ENCODE measurements at places on chromosomes 3 and 15.

DNA sequence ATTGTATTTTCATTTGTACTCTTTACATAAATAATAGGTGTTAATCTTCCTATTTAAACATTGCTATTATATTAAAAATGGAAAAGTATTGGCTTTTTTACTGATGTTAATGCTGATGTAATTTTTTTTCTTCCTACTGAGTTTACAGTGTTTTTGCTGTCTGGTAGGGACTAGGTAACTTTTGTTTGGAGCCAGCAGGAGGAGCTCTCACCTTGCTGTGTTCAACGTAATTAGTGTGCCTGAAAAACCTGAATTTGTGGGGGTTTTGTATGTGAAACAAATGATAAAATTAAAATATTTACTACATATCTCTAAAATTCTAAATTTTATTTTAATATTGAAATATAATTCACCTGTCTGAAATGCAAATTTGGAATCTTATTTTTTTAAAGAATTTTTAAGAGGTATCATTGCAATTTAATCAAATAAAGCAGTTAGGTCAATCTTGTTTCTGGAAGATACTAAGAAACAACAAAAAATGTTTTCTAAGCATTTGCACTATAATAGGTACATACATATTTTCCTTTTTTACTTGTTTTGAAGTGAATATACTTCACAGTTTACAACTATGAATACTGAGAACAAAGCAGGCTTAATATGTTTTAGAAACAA lies 48.8 kb downstream of the EPHA6 start:
- no peak for ATAC-seq

GRCh38 chr3:116930786-116931185 lies 221.2 kb downstream of the TUSC7 start:
- no peak for ATAC-seq

DNA sequence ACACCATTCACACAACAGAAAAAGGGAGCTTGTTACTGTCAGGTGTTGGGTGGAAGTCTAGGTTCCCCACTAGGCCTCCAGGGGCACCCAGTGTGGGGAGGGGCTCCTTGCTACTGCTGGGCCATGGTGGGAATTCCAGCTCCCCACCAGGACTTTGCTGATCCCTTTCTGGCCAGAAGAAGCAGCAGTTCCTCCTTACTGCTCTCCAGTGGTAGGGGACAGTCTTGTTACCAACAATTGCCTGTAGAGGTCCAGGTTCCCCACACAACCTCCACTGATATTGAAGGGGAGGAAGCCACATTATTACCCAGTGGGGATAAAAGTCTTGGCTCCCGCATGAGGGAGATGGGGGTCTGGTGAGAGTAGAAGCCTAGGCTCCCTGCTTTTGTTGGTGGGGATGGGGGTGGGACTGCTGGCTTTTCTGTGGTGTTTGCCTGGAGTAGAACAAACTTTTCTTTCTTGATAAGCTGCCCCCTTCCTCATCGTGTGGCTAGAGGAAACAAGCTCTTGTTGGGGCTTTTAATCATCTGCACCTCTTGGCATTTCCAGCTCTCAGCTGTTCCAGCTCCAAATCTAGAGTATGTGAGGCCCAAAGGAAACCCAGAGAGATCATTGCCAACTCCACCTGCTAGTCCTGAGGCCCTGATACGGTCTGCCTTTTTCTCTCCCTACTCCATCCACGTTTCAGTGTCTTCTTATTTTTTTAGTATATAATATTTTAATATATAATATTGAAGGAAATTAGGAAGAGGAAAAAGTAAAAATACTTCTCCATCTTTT lies 824.2 kb downstream of the AGBL1 start:
- ATAC-seq: no peak

DNA sequence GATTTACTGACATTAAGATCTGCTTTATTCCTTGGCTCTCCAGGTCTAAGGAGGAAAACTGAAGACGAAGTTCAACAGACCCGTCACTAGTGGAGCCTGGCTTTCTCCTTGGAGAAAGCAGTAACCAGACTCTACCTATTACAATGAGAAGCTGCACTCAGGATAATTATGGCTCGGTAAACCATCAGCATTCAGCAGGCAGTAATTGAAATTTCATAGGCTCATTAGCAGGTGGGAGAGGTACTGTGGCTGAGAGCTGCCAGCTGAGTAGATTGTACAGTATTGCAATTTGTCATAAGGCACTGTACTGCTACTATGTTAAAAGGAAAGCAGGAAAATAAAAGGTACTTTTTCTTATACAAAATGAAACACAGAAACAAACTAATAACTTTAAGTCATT lies 51.2 kb downstream of the CHAC1 start:
- no peak for ATAC-seq

DNA sequence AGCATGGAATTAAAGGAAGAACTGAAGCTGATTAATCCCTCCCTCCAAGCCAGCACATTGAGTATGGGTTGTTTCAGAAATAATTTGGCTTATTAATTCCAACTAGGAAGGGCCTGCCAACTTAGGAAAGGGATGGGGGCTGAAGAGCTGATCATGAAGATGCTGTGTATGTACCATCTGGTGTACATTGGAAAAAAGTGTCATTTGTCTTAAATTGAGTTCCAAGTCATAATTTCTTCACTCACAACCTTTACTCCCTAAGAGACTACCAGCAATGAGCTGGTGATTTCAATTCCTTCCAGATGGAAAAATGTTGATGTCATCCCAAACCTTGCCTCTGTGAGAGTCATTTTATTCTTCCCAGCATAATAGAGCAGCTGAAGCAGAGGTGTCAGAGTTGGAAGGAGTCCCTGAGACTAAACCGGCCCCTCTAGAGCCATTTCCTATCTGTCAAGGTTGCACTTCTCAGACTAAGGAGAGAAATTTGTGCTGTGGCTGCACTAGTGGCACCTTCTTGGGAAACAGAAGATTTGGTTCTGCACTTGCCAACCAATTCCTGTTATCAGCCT lies 79.4 kb downstream of the GTPBP8 start:
- no peak for ATAC-seq

- ATAC-seq: no peak
These were observed 135.9 kb downstream of the TFDP2 start for GRCh38 chr3:142013326-142013980.

- no peak for ATAC-seq
These were observed 544.2 kb downstream of the FOXP1 start for GRCh38 chr3:71039332-71039731.

- ATAC-seq: no peak
These were observed 14.9 kb downstream of the PLA2G4D start for GRCh38 chr15:42079401-42079908.

DNA sequence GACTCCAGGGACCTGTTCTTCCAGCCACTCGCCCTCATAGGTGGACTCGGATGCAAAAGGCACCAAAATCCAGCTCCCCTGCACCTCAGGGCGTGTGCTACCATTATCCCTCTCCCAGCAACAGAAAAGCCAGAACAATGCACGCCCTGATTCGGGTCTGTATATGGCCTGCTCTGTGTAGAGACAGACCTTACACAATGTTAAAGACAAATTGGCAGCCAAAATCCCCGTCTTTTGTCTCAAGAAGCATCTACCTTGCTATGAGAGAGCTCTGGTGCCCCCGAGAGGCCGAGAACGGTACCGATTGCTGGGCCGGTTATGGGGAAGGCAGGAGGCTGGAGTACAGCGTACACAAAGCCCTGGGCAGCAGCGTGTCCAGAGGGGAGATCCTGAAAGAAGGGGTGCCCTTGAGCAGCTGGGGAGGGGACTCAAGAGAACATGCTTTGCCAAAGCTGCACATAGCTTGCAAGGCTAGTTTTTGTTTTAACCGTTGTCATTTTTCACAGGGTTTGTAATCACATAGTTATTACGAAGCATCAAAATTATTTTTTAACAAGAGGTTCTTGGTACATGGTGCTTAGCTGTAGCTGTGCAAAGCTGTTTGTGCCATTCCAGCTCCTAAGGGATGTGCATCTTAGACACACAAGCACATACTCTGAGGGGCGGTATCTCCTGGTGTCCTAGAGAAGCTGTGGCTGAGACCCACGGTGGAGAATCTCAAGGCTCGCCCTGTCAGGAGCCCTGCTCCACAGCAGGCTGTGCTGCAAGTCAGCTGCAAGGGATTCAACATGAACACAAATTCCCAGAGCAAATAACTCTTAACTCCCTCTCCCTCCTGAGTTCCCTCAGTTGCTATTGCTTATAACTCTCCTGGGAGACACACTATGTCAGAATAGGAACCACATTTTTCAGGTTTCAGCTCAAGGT lies 461.5 kb upstream of the PPP2R3A start:
- peak; percentile 71 for ATAC-seq

DNA sequence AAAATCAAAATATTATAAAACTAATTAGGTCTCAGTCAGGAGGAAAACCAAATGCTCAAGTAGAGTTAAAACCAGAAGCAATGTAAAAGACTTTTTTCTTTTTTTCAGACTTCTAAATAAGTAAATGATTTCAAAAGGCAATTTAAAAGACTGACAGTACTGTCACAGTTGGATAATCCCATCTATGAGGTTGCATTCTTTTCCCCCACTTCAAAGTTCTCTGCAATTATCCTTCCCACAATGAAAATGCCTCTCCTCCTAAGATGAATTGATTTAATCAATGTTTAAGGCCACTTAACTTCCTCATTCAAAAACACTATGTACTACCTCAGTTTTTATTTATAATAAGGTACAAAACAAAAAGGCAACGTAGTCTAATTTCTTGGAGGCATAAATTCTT lies 8.1 kb downstream of the MRPL3 start:
- no peak for ATAC-seq

DNA sequence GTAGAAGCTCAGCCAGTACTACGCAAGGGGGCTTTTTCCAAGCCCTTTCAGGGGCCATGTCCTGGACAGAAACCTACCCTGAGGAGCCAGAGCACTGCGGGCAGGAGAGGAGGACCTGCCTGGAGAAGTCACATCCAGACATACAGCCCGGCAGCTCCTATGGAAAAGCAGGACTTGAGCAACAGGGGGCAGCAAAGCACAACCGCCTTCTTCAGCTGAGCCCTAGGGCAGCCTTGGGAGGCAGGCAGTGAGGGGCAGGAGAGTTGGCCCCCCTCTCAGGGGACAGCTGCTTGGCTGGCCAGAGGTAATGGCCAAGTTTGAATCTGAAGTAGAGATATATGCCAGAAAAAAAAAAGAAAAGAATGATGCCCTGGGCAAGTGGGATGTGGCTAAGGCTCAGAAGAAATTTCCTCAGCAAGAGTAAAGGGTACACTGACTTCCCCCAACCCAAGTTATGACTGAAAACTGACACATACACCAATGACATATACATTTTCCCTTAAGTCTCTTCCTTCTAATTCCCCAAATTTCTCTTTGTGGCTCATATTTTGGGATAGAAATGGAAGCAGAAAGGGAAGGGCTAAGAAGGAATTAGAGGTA lies 56.9 kb downstream of the CYP19A1 start:
- ATAC-seq: no peak

DNA sequence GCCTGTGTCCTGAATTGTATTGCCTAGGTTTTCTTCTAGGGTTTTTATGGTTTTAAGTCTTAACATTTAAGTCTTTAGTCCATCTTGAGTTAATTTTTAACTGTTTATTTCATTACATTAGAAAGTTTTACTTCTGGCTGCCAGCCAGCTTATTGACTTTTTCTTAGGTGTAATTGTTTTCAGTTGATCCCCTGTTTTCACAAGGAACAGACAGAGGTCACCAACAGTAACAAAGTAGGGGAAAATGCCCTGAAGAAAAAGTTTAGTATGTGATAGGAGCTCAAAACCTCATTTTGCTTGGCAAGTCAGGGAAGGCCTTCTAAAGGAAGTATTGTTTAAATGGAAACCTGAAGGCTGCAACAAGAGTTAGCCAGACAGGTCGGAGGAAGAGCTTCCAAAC lies 10.4 kb downstream of the WDR48 start:
- no peak for ATAC-seq

- no peak for ATAC-seq
These were observed 171.4 kb downstream of the THRB start for GRCh38 chr3:24323272-24323671.

DNA sequence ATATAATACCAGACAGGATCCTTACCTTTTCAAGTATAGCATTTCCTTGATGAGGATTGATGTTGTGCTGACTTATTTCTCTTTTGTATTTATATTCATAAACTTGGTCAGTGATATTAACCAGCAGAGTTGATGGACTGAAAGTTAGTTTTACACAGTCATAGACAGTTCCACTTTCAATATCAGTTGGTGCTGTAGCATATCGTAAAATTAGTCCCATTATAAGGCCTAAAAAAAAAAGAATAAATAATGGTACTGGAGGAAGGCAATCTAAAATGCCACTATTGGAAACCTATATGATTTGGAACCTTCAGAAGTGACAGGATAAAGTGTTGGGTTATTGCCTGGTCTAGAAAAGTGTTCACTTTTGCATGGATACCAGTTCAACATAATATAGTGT lies 16.3 kb downstream of the SLC9A9 start:
- ATAC-seq: peak; percentile 56

- peak; percentile 31 for ATAC-seq
These were observed 146.1 kb upstream of the CTNNB1 start for GRCh38 chr3:41053220-41053619.

DNA sequence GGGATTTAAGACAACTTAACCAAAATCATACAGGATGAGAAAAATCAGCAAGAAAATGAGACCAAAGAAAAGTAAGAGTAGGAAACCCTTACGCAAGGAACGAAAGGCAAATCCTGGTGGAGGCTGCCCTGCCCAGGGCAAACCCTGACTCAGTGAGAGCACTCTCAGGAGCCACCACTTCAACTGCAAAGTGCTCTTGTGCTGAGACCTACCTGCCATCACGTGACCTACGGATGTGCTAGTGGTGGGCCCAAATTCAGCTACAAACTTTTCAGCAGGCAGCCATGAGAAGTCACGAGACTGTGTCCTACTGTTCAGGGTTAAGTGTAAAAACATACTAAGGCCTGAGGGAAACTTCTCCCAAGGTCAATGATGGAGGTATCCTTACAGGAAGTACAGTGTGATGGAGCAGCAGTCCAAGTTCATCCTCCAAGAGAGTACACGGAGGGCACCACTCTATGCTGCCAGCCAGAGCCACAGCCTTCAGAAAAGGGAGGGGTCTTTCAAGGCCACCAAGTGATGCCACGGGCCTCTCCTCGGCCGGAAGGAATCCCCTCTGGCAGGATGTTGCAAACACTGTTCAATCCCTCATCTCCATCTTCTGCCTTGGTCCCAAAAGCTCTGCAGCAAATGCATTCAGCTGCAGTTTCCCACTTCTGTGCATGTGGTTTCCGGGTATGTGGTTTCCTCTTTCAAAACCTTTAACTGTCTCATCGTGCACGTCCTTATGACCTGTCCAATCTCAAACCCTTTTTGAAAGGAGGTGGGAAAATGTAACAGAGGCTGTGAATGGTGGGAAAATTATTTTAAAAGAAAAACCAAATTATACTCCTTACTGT lies 9.5 kb downstream of the CHSY1 start:
- peak; percentile 80 for ATAC-seq

- ATAC-seq: no peak
These were observed 56.1 kb upstream of the USP3 start for GRCh38 chr15:63448266-63448665.

DNA sequence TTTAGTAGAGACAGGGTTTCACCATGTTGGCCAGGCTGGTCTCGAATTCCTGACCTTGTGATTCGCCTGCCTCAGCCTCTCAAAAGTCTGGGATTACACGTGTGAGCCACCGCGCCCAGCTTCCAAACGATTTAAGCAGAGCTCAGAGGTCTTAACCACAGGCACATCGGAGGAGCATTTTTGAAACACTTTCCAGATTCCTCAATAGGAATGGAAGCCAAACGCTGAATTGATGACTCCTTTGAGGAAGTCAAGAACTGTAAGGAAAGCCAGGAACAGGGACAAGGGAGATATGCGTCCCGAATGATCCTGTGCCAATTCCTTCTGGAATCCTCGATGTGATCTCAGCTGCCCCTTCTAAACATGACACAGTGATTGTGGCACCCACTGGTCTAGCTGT lies 40.0 kb downstream of the TRH start:
- no peak for ATAC-seq

- ATAC-seq: no peak
These were observed 210.1 kb downstream of the ATP8B4 start for GRCh38 chr15:49908933-49909295.

- no peak for ATAC-seq
These were observed 178.3 kb upstream of the C2CD4B start for GRCh38 chr15:62343397-62343796.

All from stimulated activated memory B cell treated with anti-CD40 and anti-IgM and Interleukin-4, amounts not matched to agents 10 μg/mL and 1 μg/mL and 100 μg/mL, for 72 hours (primary cell).